ENCODE measurements at places on chromosomes 16 and 17.
A peak's percentile ranks its signal among the peaks of the same experiment; 100 is the strongest.

DNA sequence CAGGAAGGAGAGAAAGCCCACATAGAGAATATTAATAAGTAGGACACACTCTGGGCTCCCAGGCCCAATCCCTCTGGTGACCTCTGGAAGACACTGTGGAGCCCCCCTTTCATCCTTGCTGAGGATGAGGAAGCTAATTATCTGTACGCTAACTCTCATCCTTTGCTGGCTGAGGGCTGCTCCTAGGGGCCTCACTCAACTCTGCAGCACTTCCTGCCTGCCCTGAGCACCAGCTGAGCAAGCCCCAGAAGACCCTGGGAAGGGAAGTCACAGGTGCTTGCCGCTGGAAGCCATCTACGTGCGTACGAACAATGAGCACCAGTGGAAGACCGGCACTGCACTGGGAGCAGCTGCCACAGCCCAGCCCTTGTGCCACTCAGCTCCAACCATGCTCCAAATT, 145.8 kb upstream of the CDH5 start:
- no peak for DNase-seq

DNA sequence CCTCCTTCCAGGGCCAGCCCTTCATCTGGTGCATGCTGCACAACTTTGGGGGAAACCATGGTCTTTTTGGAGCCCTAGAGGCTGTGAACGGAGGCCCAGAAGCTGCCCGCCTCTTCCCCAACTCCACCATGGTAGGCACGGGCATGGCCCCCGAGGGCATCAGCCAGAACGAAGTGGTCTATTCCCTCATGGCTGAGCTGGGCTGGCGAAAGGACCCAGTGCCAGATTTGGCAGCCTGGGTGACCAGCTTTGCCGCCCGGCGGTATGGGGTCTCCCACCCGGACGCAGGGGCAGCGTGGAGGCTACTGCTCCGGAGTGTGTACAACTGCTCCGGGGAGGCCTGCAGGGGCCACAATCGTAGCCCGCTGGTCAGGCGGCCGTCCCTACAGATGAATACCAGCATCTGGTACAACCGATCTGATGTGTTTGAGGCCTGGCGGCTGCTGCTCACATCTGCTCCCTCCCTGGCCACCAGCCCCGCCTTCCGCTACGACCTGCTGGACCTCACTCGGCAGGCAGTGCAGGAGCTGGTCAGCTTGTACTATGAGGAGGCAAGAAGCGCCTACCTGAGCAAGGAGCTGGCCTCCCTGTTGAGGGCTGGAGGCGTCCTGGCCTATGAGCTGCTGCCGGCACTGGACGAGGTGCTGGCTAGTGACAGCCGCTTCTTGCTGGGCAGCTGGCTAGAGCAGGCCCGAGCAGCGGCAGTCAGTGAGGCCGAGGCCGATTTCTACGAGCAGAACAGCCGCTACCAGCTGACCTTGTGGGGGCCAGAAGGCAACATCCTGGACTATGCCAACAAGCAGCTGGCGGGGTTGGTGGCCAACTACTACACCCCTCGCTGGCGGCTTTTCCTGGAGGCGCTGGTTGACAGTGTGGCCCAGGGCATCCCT, 7.4 kb downstream of the NAGLU start:
- DNase-seq: no peak

DNA sequence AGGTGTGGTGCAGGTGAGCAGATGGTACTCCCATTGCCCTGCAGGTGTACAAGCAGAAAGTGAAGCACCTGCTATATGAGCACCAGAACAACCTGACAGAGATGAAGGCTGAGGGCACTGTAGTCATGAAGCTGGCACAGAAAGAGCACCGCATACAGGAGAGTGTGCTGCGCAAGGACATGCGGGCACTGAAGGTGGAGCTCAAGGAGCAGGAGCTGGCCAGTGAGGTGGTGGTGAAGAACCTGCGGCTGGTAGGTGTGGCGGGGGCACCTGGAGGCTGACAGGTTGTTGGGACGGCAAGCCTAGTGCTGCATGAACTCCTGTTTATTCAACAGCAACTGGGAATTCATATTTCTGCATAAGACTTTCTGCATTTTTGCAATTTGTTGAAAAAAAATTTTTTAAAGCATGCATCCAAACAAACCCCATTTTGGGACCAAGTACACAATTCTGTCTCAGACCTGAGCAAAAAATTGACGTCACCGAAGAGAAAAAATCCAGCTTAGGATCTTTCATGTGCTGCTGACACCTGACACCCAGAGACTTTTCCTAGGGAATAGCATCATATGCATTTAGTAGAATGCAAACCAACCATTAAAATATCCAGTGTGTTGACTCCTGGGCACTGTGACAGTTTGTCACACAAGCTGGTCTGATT, 13.5 kb upstream of the DBNDD1 start:
- DNase-seq: no peak

GRCh38 chr17:80317706-80317980, 57.0 kb downstream of the RNF213 start:
- DNase-seq: no peak

DNA sequence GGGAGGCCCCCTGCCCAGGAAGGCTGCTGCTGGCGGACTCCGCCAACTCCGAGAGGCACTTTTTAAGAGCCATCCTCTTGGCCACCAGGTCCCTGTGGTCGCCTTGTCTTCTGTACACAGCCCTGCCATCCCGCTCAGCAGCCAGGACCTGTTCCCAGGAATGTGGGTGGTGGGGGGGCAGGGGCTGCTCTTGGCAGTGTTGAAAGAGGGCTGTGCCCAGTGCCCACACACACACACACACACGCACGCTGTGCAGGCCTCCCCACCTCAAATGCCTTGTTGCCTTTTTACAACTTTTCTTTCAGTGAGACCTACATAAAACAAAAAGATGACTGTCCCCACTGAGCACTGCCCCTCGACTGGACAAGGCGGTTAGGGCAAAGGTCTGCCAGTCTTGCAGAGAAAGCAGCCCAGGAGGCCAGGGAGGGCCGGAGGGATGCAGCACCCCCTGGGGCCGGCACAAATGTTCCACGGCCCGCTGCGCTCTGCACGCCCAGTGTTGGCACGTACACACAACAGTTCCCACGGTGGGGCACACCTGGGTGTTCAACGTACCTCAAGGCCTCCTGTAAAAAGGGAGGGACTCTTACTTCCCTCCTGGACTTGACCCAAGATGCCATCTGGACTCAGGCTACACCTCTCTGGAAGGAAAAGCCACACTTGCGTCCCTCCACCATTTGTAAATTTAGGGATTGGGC, 18.5 kb upstream of the PITPNA start:
- no peak for DNase-seq

DNA sequence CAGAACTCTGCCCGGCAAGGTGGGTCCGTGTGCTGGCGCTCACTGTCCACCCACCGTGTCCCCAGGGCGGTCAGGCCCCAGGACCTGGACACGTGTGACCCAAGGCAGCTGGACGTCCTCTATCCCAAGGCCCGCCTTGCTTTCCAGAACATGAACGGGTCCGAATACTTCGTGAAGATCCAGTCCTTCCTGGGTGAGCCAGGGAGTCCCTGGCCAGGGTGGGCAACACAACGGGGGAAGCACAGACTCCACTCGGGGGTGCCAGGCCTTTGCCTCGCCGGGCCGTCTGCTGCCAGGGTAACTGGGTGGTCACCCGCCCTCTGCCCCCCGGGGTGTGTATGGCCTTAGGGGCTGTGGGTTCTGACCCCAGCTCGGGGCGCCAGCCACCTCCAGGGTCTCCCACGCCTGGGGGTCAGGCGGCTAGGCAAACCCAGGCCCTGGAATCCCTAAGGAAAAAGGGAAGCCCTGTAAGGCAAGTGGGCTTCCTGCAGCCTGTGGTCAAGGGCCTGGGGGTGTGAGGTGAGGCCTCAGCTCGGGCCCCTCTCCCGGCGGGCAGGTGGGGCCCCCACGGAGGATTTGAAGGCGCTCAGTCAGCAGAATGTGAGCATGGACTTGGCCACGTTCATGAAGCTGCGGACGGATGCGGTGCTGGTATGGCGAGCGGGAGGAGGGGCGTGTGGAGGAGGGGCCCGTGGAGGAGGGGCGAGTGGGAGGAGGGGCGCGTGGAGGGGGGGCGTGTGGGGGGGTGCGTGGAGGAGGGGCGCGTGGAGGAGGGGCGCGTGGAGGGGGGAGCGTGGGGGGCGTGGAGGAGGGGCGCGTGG, 6.5 kb downstream of the MSLN start:
- no peak for DNase-seq

DNA sequence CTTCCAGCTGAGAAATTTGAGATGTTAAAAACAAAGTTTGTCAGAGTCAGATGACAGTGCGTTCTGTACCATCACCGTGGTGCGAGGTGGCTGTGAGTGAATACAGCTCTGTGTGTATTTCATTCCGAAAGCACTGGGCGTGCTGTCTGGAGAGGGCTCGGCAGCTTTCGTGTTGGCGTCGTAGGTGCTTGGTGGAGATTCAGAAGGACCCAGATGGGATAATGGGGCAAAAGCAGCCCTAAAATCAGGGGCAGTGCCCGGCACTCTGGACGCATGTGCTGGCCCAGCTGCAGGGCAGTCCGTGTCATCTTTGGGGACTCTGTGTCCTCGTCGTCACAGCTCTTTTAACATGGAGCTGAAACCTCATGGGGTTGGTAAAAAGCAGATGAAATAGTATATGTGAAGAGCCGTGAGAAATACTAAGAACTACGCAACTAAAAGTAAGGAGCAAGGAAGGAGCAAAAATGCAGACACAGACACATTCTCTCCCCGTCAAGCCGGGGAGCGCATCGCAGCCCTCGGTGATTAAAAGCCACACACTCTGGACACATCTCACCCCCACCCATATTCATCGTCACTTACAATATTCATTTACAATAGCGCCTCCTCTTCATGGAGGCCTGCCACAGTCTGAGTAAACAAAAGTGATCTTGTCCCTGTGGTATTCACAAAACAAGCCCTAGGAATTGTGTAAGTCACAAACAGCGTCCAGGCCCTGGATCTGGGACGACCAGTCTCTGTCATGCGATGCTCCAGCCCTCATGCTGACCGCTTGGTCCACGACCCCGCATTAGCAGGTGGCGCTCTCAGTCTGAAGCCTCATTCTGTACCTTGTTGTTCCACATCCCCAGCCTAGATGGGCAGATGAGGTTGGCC, 206.7 kb downstream of the RPTOR start:
- no peak for DNase-seq

GRCh38 chr17:15649861-15650421, 30.4 kb upstream of the FBXW10B start:
- DNase-seq: no peak

GRCh38 chr16:65066651-65067050, 55.2 kb downstream of the CDH11 start:
- DNase-seq: no peak

GRCh38 chr17:30808785-30809286, 15.7 kb downstream of the CRLF3 start:
- DNase-seq: no peak

DNA sequence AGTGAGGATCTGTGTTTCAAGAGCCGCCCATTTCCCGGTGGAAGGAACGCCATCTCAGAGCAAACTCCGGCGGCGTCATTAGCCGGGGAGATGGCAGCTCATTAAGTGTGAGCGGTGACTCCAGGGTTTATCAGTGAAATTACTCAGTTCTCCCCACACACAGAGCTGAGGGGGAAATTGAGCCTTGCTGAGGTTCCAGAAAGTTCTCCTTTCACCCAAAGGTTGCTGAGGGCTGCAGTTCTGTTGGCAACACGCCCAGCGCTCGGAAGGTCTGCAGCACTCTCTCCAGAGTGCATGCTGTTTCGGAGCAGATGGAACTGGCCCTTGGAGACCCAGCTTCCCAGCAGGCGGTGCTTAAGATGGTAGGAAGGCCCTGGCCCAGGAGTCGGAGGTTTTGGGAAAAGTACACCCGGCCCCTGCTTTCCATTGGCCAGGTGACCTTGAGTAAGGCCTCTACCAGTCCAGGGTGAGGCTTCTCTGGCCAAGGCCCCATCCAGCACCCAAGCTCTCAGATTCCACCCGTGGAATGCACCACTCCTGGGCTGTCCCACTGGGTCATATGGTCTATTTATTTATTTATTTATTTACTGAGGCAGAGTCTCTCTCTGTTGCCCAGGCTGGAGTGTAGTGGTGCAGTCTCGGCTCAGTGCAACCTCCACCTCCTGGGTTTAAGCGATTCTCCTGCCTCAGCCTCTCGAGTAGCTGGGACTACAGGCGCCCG, 167.7 kb upstream of the CIBAR2 start:
- no peak for DNase-seq

GRCh38 chr17:65820811-65821210, 259.4 kb upstream of the AXIN2 start:
- no peak for DNase-seq

DNA sequence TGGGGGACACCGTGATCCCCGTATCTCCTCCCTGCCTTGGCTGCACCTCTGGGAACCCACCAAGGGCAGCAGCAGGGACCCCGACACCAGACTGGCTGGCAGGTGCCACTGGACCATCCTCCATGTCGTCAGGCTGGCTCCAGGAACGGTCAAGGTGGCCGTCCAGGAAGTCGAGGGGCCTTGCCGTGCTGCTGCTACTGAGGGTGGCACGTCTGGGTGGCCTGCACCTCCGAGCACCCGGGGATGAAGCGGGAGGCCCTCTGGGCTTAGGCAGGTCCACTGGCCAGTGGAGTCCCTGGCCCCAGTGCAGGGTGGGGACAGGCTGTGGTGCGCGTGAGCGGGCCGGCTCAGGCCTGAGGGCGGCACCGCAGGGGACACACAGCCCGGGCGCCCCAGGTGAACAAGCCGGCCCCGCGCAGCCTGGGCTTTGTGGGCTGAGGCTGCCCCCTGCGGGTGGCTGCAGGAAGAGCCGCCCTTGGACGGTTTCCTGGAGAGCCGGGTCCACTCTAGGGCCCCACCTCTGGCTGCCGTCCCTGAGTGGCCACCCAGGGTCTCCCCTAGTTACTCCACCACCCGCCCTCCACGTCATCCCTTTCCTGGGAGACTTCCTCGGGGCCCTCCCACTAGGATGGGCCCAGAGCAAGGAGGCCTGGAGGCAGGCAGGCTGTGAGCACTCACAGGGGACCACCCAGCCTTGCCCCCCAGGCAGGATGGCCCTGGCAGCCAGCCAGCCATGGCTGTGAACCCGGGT, 42.8 kb upstream of the ZC3H18 start:
- DNase-seq: peak; percentile 64

DNA sequence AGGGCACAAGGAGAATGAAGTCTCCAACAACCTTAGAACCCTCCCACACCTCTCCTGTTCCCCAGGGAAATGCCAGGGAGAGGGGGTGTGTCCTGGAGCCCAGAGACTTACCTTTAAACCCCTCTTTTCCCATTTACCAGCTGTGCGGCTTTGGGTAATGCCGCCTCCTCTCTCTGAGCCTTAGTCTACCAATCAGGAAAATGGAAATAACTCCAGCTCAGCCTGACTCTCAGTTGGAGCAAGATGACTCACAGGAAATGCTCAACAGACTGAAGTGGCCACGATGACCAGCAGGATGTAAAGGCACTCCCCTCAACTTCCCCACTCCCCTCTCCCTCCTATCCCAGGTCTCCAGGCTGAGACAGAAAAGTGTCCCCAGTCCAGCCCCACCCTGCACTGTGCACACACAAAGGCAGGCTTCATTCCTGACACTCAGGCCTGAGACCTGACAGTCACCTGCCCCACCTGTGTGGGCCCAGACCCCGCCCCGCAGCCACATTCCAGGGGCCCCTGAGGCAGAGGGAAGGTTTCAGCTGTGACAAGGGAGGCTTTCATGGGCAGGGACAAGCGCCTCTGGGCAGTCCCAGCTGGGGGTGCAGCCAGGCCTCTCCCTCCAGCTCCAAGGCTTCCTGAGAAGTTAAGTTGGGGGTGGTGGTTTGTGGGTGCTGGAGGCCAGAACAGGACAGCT, 3.0 kb upstream of the KRT15 start:
- no peak for DNase-seq

GRCh38 chr16:72898216-72898825, 149.6 kb downstream of the ZFHX3 start:
- DNase-seq: no peak
